Hematopoietic multipotent progenitor cell (in vitro differentiated cells): ENCODE measurements at places on chromosomes 5 and 9.

DNA sequence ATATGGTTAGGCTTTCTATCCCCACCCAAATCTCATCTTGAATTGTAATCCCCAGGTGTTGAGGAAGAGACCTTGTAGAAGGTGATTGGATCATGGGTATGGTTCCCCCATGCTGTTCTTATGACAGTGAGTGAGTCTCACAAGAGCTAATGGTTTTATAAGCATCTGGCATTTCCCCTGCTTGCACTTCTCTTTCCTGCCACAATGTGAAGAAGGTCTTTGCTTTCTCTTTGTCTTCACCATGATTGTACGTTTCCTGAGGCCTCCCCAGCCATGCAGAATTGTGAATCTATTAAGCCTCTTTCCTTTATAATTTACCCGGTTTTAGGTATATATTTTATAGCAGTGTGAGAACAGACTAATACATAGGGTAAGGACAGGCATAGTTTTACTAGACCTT lies 334.5 kb downstream of the TLR4 start:
- DNase-seq, result no peak

GRCh38 chr5:159509002-159509660 lies 178.8 kb upstream of the IL12B start:
- DNase-seq, result no peak

GRCh38 chr9:132366481-132366880 lies 11.7 kb upstream of the SETX start:
- DNase-seq, result no peak

DNA sequence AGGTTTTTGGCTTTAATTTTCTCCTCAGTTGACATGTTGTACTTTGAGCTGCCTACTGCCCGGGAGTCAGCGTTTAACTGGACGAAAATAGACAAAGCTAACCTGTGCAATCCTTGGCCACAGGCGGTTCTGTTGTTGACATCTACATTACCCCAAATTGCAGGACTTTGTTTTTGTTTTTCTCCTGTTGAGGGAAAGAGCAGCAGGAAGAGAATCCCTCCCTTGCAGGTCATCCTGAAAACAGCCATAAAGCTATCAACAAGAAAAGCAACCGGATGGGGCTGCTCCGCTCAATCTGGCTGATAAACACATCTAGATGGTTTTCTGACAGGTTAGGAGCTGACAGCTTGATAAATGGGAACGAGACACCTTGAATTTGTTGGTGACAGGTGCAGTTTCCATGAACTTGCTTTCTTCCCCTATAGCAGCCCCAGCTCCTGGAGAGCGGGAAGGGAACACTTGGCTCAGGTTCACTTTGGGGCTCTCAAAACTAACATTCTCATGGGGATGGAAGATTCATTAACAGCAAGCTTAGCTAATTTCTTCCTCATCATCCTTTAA lies 331.5 kb downstream of the SLIT3 start:
- DNase-seq, result no peak

- no peak for DNase-seq
These were observed 7.4 kb downstream of the CDK9 start for GRCh38 chr9:127793093-127793708.

- no peak for DNase-seq
These were observed 965 bp downstream of the GLIPR2 start for GRCh38 chr9:36137392-36138004.

DNA sequence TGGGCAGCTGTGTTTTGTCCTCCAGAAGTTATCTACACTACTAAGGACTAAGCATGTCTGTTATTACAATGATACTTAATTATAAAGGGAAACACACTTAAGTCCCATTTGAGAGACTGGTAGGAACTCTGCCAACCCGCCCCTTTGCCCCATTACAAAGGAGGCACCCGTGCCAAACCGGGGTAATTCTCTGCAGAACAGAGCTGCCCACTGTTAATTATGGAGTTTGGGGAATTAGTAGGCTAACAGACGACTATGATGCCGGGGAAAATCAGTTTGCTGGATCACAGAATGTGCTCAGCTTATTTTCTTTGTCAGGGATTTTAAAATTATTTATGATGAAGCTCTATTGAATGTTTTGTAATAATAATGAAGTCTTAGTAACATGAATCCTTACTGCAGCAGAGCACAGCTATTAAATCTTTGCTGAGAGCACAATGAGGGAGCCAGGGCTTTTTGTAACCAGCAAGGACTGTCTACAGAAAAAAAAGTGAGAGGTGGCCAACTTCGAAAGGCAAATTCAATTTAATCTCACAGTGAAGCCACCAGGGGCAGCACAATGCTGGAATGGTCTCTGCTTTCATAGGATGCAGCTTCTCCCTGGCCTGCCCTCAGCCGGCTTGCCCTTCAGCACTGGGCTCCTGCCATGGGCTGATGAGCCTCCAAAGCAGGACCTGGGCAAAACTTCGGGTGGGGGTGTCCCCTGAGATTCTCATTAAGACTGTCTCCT lies 134.5 kb downstream of the GNAQ start:
- DNase-seq, result peak; percentile 30

DNA sequence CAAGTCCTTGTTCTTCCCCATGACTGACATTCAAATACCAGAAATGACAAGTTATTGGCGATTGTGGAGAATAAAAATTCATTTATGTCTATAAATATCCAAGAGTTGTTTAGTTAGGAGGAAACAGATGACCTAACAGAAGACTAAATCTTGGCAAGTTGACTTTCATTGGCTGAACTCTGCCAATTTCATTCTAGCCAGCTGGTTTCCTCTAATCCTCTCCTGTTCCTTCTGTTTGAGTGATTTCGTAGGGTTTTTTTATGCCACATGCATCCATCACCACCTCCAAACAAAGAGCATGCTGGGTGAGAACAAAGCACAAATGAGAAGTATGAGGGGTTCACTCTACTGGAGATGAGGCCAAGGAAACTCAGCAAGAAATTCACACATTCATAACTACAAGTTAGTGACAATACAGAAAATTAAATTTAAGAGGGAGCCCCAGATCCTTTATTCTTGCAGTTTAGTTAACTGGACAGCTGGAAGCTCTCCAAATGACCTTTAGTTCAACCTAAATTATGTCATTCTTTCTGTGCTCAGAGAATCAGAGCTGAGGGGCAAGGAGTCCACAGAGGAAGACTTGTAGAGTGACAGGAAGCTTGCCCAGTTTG lies 932.0 kb downstream of the TLE4 start:
- DNase-seq, result no peak

- DNase-seq, result no peak
These were observed 111.8 kb upstream of the ADAMTSL1 start for GRCh38 chr9:18362166-18362565.

- DNase-seq, result no peak
These were observed 47.3 kb upstream of the TRMT10B start for GRCh38 chr9:37706290-37706689.

GRCh38 chr5:133902511-133903118 lies 65.8 kb downstream of the C5orf15 start:
- no peak for DNase-seq

GRCh38 chr9:90100014-90100413 lies 495.2 kb downstream of the GADD45G start:
- DNase-seq, result no peak

GRCh38 chr5:177188775-177189174 lies 55.2 kb downstream of the NSD1 start:
- DNase-seq, result no peak

DNA sequence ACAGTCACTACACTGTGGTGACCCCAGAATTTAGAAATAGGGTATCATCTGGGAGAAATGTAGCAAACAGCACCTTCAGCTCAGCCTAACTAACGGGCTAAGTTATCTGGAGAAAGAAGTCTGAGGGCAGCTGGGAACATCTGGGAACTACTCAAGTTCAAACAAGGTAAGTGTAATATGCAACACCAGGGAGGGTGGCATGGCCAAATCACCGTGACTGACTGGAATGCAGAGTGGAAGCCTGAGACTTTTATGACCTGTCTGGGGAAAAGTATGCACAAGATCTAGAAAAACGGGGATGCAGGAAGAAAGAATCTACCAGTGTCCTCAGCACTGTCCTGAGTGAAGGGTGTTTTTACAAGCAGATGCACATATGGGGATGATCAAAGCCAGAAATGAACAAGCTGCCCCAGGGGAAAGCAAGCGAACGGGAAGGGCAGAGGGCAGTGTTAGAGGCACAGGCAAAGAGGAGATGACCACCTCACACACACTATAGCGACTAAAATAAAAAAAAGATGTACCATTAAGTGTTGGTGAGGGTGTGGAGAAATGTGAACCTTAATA lies 59.9 kb downstream of the SERINC5 start:
- DNase-seq, result no peak

- peak; percentile 63 for DNase-seq
These were observed 43.3 kb upstream of the NCS1 start for GRCh38 chr9:130128733-130129431.

- no peak for DNase-seq
These were observed 36.7 kb downstream of the NFIB start for GRCh38 chr9:14277244-14277643.

DNA sequence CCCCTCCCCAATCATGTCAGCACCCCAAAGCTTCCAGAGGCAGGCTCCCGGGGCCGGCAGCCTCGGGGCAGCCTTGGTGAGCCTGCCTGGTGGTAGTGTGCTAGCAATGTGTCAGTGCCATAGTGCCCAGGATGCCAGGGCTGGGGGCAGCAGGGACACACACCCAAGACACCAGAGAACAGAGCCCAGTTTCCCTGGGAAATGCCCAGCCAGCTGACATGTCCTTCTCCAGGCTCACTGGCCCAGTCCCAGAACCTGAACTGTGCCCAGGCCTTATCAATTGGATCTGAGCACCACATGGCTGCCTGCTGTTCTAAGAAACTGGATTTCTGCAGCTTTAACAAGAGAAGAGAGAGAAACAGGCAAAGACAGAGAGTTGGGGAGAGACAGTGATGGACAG lies 74.9 kb upstream of the LRRTM2 start:
- DNase-seq, result no peak

GRCh38 chr5:17444496-17444895 lies 53.5 kb upstream of the TAF11L2 start:
- no peak for DNase-seq

GRCh38 chr9:6029604-6030274 lies 14.3 kb upstream of the RANBP6 start:
- no peak for DNase-seq

GRCh38 chr9:749716-750115 lies 91.8 kb upstream of the DMRT1 start:
- peak; percentile 67 for DNase-seq

GRCh38 chr5:89064054-89064453 lies 181.1 kb upstream of the MEF2C start:
- no peak for DNase-seq

GRCh38 chr5:179819296-179820126 lies 1.2 kb upstream of the SQSTM1 start:
- DNase-seq, result peak; percentile 64

- DNase-seq, result no peak
These were observed 16.2 kb upstream of the NDUFB6 start for GRCh38 chr9:32589083-32589723.

GRCh38 chr9:84818791-84819190 lies 149.3 kb downstream of the NTRK2 start:
- no peak for DNase-seq

GRCh38 chr9:137550231-137550621 lies at the start of gene PNPLA7:
Gene PNPLA7, minus strand, starts transcription at chr9:137550402. Its CDS starts 205 bp downstream, at chr9:137550197.
- no peak for DNase-seq

GRCh38 chr5:133953568-133954145 lies 14.8 kb downstream of the C5orf15 start:
- DNase-seq, result no peak

GRCh38 chr9:69898714-69899209 lies 78.1 kb downstream of the CFAP95 start:
- DNase-seq, result peak; percentile 18

- DNase-seq, result no peak
These were observed 40.5 kb upstream of the TRIO start for GRCh38 chr5:14102666-14103065.

DNA sequence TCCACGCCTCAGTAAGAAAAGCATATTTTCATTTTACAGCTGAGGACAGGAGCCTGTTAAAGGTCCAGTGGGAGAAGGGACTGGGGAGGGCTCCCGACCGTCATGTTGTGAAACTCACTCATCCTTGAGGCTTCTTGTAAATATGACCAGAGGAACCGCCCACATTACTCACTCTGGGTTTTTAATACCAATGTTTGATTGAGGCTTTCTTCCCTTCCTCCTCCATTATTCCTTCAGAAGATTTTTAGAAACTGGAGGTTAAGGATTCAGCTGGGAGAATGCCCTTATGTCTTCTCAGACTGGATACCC lies 61.4 kb upstream of the GLRX start:
- DNase-seq, result no peak

GRCh38 chr5:2022436-2022835 lies 139.7 kb upstream of the IRX4 start:
- DNase-seq, result no peak

- no peak for DNase-seq
These were observed 1103.6 kb upstream of the EDIL3 start for GRCh38 chr5:85488295-85488694.

GRCh38 chr5:5739490-5739945 lies 317.0 kb downstream of the ICE1 start:
- no peak for DNase-seq

DNA sequence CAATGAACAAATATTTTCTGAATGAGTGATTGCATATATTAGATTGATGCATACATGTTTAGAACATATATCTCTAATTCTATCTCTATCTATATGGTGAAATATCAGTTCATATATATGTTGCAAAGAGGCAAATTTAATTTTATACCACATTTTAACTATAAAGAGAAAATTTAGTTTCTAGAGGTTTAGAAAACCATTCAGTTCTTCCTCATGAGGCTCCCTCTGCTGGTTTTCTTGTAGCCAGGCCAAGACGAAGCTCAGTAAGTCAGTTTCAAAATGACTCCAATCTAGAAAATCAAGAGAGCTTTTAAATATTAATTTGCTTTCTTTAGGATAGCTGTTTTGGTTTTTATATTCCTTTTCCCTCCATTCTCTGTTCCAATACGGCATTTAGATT lies 312.1 kb downstream of the TMEM232 start:
- no peak for DNase-seq

DNA sequence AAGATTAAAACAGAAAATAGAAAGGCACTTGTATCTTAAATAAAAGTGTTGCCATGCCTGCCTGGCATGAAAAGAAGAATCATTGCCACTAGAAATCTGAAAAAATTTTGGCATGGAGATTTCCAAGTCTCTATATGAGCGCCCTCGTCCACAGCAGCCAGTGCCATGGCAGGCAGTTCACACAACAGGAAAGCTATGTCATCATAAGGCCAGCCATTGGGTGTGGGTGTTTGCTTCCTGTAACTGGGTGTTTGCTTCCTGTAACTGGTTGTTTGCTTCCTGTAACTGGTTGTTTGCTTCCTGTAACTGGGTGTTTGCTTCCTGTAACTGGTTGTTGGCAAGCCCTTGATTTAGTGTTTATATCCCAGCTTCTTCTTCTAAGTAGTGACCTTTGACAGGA lies 446.7 kb downstream of the IRX1 start:
- DNase-seq, result no peak

DNA sequence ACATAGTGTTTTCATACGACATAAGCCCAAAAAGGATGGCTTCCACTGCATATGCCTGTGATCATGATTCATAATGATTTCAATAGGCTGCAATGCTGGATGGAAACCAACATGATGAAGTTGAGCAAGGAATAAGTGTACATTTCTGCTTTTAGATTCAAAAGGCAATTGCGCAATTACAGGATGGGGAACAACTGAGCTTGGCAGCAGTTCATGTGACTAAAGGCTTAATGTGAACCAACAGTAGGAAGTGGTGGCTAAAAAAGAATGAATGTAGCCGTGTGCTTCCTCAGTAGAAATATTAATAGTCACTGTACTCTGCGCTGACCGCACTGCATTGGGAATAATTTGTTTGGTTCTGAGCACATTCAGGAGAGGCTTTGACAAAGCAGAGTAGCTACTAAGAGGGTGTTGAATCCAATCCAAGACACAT lies 51.2 kb downstream of the SLC1A3 start:
- DNase-seq, result peak; percentile 88

- DNase-seq, result no peak
These were observed 107.0 kb downstream of the SLC24A2 start for GRCh38 chr9:19681846-19682245.

GRCh38 chr5:142913728-142914338 lies 143.7 kb downstream of the ARHGAP26 start:
- no peak for DNase-seq
